AG04450 (cell line): ENCODE measurements at places on chromosomes 1 and 21.
A peak's percentile ranks its signal among the peaks of the same experiment; 100 is the strongest.

DNA sequence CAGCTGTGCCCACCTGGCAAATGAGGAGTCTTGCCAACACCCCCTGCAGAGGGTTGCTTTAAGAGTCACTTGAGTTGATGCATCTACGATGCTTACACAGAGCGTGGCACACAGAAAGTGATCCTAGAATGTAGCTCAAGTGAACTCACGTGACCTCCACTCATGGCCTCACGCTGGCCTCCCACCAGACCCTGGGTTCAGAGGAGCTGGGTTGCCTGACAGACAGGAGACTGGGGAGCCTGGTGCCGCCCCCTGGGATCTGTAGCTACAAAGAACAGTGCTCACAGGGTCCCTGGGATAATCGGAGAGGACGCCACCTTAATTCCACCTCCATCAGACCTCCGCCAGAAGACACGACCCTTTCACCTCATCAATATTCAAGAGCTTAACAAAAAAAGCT is 81.4 kb upstream of the CASZ1 start:
- DNase-seq = no peak

- DNase-seq = peak; percentile 6
Measured at GRCh38 chr1:207389728-207390464, 64.2 kb upstream of the CR2 start.

- no peak for DNase-seq
Measured at GRCh38 chr1:184416481-184416880, 29.7 kb downstream of the C1orf21 start.

DNA sequence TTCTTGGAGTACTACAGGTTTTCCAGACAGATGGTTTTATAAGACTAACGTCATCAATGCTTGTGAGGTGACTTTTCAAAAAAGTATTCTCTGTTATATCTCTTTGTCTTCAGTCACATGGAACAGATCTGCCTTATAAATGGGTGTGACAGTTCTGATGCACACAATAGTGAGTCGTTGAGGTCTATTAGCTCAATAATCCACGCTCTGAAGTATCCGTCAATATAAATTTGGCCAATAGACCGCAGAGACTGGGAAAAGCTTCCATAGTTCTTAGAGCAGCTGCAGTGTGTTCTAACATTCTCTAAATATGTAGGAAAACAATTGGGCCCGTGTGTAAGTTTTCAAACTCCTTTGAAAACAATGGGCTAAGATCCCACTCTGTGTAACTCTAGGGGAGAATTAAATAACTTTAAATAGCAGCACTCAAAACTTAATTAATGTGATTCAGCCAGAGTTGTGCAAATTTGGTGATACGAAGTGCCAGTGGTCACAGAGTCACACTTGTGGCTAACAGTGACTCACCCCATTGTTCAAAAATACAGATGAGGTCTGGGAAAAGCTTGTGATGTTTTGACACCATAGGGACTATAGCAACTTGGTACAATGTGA is 316.0 kb downstream of the LMO4 start:
- no peak for DNase-seq

DNA sequence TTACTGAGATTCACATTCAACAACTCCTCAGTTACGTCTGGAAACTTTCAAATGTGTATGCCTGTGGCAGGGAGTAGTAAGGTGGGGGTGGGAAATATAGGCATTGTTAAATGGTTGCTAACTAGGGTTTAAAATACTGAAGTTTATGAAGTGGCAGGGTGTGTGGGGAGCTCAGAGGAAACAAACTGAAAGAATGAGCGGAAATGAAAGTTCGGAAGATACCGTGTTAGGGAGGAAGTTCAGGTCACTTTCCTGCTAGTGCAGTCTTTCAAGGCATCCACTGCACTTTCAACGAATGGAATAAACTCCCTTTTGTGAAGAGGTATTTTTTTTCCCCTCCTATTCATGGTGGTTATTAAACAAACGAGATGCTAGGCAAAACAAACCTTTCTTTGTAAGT is 19.7 kb downstream of the SYNJ1 start:
- DNase-seq = no peak

GRCh38 chr1:156697481-156697880 is 7.9 kb downstream of the CRABP2 start:
- DNase-seq = no peak

GRCh38 chr1:18299441-18300338 is 181.0 kb upstream of the KLHDC7A start:
- no peak for DNase-seq

GRCh38 chr1:225943582-225943981 is 2.6 kb upstream of the LEFTY2 start:
- no peak for DNase-seq
